ENCODE measurements at places on chromosomes 5 and 9. TPM values are rescaled to one million over a fixed set of nuclear protein-coding genes. Genes with fewer than 3 reads are reported as not detected.

DNA sequence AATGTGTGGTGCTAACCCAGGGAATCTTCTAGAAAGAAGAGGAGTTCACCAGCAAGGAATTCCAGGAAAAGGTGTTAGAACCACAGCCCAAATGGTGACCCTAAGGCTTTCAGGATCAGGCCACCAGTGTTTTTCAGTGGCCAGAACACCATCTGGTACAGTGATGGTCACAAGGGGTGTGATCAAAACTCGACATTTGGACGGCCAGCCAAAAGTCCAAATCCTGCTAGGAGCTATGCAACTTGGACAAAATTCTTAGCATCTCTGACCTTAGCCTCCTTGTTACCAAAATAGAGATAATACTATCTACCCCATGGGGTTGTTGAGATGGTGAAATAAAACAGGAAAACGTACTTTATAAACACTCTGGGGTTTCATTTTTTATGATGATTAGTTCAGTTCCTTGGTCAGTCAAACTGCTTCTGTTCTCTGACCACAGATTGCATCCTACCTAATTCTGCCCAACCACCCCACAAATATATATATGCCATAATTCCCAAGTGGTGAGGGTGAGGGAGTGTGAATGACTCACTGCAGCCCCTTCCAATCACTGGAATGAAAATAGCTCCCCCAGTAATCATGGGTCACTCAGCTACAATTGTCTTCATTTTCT is 210.3 kb downstream of the CDK5RAP2 start:
- DNase-seq = no peak

- no peak for DNase-seq
Measured at GRCh38 chr5:4372481-4372880, 767.6 kb upstream of the ADAMTS16 start.

- no peak for DNase-seq
Measured at GRCh38 chr9:114656301-114656700, 1.3 kb downstream of the TEX53 start.

DNA sequence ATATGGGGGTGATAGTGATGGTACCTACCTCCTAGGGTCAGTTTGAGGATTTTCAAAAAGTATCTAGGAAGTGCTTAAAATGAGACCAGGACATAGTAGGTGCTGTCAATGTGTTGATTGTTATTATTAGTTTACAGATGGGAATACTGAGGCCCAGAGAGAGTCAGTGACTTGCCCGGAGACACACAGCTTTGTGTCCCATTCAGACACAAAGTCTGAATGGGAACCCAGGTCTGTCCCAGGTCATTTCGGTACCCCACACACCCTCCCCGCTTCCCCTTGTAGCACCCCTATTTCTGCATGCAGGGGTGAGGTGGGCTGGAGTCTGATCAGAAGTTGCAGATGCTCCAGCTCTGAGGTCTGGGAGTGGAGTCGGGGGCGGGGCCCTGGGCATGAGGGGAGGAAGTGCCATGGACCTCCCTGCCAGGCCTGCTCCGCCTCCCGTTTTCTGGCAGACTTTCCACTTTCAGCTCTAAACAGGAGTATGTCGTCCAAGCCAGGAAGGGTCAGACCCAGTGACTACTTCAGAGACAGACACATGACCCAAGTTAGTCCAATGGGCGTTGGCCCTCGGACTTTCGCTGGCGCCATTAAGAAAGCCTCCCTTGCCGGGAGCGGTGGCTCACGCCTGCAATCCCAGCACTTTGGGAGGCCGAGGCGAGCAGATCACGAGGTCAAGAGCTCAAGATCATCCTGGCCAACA is 3.2 kb upstream of the DBN1 start:
- no peak for DNase-seq

DNA sequence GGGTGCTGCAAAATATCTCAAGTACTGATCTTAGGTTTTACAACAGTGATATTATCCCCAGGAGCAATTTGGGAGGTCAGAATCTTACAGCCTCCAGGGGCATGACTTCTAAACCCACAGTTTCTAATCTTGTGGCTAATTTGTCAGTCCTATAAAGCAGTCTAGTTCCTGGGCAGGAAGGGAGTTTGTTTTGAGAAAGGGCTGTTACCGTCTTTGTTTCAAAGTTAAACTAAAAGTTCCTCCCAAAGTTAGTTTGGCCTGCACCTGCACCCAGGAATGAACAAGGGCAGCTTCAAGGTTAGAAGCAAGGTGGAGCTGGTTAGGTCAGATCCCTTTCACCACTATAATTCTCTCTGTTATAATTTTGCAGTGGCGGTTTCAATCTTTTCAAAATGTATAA is 81.7 kb downstream of the SFXN1 start:
- DNase-seq = no peak

MARCOL gene
- total RNA-seq = not detected

GRCh38 chr5:67146574-67146973 is 50.0 kb downstream of the CD180 start:
- no peak for DNase-seq

RGMB gene
- 0.39 TPM for total RNA-seq

DNA sequence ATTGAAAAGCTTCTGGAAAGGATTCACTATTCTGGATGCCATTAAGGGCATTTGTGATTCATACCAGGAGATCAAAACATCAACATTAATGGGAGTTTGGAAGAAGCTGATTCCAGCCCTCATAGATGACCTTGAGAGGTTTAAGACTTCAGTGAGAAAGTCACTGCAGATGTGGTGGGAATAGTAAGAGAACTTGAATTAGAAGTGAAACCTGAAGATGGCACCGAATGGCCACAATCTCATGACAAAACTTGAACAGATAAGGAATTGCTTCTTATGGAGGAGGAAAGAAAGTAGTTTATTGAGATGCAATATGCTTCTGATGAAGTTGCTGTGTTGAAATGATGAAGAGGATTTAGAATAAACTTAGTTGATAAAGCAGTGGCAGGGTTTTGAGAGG is 254.6 kb upstream of the SLC24A2 start:
- DNase-seq = no peak

GRCh38 chr9:106693558-106693957 is 169.4 kb upstream of the ZNF462 start:
- no peak for DNase-seq

FAM163B gene
- not detected for total RNA-seq

DNA sequence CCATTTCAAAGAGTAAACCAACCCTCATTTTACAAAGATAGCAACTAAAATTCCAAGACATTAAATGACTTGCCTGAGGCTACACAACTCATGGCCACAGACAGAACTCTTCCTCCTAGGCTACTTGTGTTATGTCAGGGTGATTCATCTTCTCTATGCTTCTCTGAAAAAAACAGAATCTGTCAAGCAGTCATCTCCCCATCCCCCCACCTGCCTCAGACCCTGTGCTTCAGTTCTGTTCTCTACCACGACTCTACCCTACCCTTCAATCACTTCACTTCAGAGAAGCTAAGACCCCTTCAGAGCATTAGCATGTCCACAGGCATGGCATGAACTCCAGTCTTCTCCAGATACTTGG is 277.7 kb upstream of the PTGER4 start:
- DNase-seq = no peak

All from activated T-helper 2 cell treated with anti-CD3 and anti-CD28 coated beads, Interferon-gamma antibody, Interleukin-2, Interleukin-4, amounts not matched to agents 10 μg/mL and 5 μg/mL and 100 μg/mL, durations not matched to agents 14 hours and 24 hours and 36 hours (primary cell).